ENCODE measurements at places on chromosomes 11 and 22. TPM values are rescaled to one million over a fixed set of nuclear protein-coding genes. Genes with fewer than 3 reads are reported as not detected.

The HBB gene
- not detected for total RNA-seq

The SHANK3 gene
- total RNA-seq: 0.05 TPM

The TRPC6 gene
- not detected for total RNA-seq

The OR52I2 gene
- not detected for total RNA-seq

All from activated T-helper 1 cell treated with anti-CD3 and anti-CD28 coated beads, Interleukin-12 subunit alpha, Interleukin-12 subunit beta, Interleukin-2, Interleukin-4 antibody, amounts not matched to agents 30 ng/mL and 10 ng/mL and 1 ng/mL, durations not matched to agents 14 hours and 24 hours and 36 hours (primary cell).